ENCODE measurements at places on chromosomes 7 and 10.

DNA sequence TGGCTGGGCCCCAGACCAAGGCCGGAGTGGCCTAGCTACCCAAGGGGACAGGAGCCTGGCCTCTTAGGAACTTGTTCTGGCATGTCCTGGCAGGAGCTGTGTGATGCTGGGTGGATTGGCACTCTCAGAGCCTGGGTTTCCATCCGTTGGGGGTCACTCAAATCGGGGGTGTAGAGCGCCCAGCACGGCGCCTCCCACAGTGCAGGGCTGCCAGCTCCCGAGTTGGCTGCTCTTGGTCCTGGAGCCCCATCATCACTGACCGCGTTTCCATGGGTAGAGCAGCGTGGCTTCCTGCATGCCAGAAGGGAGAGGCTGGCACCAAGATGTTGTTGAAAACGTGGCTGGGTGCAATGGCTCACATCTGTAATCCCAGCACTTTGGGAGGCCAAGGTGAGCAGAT, 70.3 kb downstream of the UNCX start:
- DNase-seq, result no peak

GRCh38 chr10:132687893-132688579, 97.9 kb downstream of the NKX6-2 start:
- no peak for DNase-seq

DNA sequence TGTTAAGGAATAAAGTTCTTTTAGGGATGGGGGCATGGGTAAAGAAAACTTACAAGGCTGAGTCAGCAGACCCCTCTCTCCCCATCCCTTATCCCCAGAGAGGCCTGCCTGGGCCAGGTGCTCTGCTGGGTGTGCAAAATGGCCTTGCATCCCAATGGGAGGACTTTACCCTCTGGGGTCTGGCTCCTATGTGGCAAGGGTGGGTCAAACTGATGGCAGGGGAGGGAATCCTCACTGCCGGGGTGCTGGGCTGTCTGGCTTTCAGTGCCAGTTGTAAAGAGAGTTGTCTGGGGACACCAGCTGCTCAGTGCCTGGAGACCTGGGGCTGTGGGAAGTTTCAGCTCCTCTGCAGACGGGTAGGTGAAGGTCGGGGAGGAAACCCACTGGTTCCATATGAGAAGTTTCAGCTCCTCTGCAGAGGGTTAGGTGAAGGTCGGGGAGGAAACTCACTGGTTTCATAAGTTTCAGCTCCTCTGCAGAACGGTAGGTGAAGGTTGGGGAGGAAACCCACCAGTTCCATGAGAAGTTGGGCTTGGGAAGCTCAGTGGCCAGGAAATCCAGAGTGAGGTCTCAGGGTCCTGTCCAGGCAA, 127.2 kb upstream of the PODXL start:
- DNase-seq, result no peak

DNA sequence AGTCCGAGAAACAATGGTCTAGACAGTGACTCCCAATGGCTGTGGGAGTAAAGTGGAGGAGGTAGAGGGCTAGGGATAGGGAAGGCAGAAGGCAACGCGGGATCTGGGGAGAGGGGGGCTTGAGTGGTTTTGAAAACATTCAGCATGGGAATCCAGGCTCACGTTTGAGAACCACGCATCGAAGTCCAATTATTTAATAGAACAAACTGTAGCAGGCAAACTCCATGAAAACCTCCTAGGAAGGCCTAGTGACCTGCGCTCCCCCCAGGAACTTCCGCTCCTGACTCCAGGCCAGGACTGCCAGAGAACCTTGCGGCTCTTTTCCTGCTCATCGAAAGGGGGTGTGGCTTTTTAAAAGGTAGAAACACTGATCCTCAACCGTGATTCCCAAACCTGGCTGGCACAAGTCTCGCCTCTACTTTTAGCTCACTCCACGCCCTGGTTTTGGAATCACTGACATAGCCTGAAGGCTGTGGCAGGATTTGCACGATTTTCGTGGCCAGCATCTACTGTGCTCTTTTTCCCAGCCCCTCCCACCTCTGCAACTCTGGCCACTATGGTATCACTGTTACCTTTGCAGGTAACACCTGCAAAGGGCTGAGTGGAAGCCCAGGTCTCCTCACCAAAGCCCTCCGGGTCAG, 43.4 kb downstream of the MYOF start:
- DNase-seq, result no peak

DNA sequence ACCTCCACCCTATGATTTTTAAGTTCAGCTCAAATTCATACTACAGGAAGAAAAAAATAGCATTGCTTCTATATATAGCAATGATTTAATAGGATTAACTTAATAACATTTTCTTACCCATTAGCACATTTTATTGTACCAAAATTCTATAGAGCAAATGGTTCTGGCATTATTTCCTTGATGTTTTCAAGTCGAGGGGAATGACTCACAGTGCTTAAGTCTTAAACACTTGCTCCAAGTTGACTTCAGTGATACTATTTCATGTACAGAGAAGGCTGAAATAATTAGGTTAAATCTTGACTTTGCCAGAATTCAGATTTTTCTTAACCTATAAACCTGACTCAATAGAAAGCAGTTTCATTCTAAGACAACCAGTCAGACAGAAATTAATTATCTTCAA, 1133.8 kb downstream of the SORCS3 start:
- DNase-seq, result no peak

GRCh38 chr7:2687338-2687869, 598 bp upstream of the AMZ1 start:
- DNase-seq, result no peak

DNA sequence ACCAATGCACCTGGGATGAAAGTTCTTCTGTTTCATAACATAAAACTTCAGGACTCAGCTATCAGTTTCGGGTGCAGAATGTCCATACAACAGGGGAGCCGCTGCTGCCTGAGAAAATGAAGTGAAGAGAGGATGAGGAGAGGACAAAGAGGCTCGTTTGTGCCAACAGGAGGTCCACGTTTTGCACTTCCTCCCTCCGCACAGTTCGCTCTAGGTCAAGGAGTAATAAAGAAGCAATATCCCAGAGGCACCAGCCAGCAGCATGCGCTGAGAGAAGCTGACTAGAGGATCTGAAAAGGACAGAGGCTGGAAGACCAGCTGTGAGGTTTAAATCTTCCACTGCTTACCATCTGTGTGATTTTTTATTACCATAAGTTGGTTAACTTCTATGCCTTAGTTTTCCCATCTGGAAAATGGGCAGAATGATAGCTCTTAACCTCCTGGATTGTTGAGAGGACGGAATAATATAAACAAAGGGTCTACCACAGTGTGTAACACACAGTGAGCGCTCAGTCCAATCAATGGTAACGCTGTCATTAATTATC, 709 bp downstream of the GPAM start:
- DNase-seq, result no peak

DNA sequence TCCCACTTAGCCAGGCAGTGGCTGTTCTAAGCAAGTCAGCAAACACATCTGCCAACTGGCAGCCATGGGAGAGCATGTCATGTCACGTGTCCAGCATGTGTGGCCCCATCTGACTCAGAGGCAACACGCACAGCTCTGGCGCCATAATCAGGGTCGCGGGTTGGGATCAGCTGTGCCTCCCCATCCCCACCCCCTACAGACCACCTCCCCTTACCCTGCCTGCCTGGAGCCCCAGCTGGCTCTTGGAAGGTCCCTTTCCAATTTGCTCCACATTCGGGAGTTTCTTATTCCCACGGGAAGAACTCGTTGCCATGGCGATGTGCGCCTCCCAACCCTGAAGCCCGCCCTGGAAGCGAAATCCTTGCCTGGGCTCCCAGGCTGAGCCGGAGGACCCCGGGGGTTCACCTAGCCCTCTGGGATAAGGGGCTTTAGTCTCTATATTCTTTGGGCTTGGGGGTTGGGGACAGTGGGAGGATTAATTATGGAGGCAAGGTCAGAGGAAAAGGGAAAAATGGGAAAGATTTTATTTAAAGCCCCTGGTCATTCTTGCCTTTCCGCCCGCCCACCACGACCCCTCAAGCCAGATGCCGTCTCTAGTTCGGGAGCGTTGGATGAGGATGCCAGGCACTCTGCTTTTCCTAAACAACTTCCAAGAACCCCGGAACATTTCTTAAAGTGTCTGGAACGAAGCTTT, 283.7 kb downstream of the ZEB1 start:
- DNase-seq, result no peak

DNA sequence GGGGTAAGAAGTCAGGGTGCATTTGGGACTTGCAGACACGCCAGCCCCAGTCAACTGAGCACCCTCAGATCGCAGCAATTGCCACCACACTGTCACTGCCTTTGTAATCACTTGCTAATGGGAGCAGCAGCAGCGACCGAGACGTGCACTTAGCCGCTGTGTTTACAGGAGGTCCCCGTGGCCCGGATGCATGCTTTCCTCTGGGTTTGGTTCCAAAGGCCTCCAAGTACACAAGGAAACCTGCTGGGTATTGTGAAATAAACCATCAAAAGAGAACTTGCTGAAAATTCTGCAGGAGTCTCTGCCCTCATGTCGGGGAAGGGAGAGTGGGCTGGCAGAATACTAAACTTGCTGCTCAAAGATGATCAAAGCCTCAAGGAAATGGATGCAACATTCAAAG, 341.7 kb downstream of the DNAJB6 start:
- no peak for DNase-seq

GRCh38 chr7:43799605-43800004, 41.1 kb downstream of the BLVRA start:
- DNase-seq, result no peak

- DNase-seq, result no peak
Measured at GRCh38 chr10:27355918-27356573, 115.4 kb upstream of the ACBD5 start.

GRCh38 chr10:108783897-108784296, 1139.4 kb downstream of the XPNPEP1 start:
- DNase-seq, result no peak

- no peak for DNase-seq
Measured at GRCh38 chr10:127426746-127427145, 122.4 kb upstream of the NPS start.

DNA sequence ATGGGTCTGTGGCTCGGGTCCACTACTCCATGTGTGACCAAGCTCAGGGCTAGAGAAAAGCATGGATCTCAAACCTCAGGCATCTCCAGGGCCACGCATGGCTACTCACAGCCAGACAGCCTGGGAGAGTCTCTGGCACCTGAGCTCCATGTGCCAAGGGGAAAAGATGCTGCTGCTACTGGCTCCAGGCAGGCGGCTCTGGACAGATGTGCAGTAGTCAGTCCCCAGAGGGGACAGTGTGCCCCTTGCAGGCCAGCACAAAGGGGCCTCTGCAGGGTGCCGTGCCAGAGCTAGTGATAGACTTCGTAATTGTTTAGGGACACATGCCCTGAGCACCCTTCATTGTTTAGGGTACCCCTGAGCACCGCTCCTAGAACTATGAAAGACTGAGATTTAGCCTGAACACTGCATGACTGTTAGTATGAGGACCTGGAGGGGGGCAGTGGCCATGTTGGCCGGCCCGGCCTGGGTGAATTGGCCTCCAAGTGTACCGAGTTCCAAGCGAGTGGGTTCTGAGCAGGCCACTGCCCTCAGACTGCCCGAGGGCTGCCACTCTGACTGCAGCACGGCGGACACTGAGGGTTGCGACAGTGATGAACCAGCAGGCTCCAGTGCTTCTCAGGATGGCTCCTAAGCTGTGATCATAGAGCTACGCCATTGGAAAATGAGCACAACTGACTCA, 80.7 kb downstream of the TCERG1L start:
- no peak for DNase-seq

DNA sequence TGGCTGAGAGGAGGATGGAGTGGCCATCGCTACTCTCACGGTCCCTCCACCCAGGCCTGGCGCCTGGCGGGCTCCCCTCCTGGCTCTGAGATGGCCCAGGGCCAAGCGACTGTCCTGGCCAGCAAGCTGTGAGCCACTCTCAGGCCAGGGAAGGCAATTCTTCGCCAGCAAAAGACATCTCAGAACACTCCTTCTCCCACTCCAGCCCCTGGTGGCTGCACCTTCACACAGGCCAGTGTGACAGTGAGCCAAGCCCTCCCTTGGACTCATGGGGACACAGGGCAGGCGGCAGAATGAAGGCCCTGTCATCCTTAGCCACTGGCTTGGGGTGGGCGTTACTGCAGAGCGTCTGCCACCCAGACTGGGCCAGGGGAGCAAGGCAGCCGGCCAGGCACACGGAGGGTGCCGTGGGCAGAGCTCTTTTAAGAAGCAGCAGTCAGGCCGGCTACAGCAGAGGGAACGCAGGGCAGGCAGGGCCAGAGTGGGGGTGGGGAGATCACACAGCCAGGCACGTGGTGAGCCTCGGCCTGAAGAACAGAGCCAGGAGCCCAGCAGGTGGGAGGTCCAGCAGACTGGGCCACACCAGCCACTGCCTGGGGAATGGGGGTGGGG, 14.4 kb downstream of the STK32C start:
- no peak for DNase-seq

DNA sequence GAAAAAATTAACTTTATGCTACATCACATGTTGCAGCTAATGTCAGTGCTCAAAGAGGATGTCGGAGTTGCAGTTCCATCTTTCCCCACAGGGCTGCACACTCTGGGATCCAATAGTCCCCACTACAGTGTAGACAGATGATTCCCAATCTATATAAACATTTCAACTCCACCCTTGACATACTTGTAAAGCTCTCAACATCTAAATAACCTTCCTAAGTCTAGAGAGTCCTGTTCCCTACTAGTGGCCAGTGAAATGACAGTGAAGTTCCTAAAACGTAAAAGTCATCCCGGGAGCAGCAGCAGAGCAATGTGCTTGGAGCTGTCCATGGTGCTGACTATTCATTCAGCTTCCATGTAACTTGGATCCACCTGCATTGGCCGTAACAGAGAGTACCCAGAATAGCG, 145.1 kb downstream of the GRM8 start:
- no peak for DNase-seq

DNA sequence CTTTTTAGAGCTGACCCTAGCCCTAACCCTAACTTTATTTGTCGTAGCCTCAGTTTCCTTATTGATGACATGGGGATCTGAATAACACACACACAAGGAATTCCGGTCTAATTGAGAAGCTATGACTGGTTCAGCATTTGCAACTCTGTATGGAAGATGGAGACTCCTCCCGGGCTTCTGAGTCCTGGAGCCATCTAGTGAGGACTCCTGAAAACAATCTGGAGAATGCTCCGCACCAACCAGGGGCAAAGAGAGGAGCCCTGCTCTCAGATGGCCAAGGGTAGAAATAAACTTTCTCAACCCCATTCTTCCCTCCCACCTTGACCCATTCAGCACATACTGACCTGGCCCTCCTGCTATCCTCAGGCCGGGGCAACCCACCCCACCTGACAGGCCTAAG, 26.4 kb downstream of the MBL2 start:
- DNase-seq, result no peak

DNA sequence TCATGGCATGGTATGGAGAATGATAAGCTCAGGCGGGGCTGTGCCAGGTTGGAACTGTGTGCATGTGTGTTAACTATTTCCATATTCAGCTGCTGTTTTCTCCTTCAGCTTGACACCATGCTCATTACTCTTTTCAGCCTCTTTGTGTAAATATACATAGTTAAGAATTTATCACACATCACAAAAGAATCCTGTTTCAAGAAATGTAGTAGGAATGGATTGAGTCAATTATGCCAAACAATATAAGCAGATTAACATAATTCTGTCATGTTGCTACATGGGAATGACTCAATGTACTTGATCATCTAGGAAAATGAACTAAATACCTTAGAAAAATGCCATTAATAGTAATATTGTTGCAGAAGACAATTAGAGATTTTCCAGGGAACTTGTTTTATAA, 687.4 kb downstream of the PARD3 start:
- no peak for DNase-seq

GRCh38 chr7:144720149-144720548, 115.7 kb downstream of the TPK1 start:
- no peak for DNase-seq

- DNase-seq, result no peak
Measured at GRCh38 chr7:26460351-26461085, 168.9 kb downstream of the SNX10 start.

- DNase-seq, result no peak
Measured at GRCh38 chr7:1706721-1707613, 36.9 kb downstream of the ELFN1 start.

- DNase-seq, result no peak
Measured at GRCh38 chr7:82838314-82838713, 324.4 kb downstream of the PCLO start.
